T-helper 2 cell treated with Interferon-gamma antibody and Interleukin-4, amounts not matched to agents 5 μg/mL and 100 μg/mL, for 36 hours (primary cell): ENCODE measurements at places on chromosomes 2 and 18.

DNA sequence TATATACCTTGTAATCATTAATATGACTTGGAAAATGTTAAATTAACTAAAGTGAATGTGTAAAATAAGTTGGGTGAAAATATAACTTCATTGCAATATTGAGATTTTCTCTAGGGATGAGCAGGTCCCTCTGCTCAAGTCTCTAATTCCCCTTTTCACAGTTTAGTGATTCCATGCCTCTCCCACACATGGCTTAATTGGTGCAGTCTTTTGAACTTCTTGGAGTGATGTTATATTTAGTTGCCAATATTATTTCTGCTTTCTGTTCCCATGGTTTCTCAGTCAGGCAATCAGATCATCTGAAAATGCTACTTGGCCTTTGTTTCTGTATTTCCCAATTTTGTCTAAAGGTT is 233.7 kb upstream of the SPOPL start:
- DNase-seq = no peak

- no peak for DNase-seq
These were observed 51.9 kb upstream of the HNMT start for GRCh38 chr2:137912371-137912770.

- no peak for DNase-seq
These were observed 298.6 kb upstream of the CDH20 start for GRCh38 chr18:61034580-61034979.

GRCh38 chr18:6878556-6879297 is 149.2 kb downstream of the ARHGAP28 start:
- DNase-seq = no peak

DNA sequence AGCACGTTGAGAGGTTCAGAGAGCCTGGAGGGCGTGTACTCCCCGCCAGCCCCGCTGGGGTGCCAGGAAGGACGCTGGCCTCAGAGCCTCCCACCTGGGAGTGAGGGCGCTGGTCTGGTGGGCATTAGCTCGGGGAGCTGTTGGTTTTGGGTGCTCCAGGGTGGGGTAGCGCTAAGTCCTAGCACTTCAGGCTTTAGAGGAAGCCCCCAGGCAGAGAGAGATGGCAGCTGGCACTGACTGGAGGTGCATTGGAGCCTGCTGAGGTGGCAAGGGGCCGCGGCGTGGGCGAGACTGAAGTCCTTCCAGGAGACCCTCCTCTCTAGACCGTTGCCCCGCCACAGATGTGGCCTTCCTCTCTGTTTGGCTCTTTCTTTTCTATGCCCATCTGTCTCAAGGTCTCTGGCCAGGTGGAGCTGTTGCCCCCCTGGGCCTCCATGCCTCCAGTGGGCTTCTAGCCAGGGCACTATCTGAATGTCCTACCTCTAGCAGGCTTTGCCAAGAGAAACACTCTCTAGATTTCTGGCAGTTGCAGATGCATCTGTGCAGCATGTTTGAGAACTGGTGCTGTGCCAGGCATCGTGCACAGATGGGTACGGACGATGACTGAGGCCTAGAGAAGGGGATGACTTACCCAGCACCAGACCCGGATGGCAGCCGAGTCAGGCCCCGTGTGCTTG is 6.6 kb downstream of the CAPN10 start:
- DNase-seq = no peak

DNA sequence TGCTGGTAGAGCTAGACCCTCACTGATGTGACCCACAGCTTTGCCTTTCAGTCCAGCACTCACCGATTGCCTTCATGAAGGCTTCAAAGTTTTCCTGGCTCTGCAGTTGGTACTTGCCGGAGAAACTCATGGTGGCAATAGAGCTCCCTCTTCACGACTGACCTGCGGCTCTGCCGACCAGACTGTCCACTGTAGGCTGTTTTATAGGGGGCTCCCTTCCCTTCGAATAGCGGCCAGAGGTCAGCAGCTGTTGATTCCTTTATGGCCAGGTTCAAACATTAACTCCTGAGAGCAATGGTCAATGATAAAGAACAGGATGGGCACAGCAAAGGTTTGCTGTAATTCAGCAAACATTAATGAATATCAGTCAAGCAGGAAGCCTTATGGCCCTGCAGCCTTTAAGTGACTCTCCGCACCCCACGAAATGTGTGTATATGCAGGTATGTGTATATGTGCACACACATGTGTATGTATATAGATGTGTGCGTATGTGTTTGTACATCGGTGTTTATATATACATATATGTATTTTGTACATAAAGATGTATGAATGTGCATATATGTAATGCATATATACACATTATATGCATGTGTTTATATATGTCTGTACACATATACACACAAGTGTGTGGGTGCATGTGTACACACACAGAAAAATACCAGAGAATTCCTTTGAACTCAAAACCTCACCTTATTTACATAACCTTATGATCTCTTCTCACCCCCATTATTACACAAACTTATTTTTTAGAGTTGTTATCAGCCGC is at the start of gene FABP1:
FABP1 (minus strand) TSS at position 175 of the 766 bp plus-strand sequence; CDS start at position 130, 45 bp downstream.
- DNase-seq = no peak

GRCh38 chr2:207676827-207677354 is 34.5 kb upstream of the CCNYL1 start:
- DNase-seq = no peak

DNA sequence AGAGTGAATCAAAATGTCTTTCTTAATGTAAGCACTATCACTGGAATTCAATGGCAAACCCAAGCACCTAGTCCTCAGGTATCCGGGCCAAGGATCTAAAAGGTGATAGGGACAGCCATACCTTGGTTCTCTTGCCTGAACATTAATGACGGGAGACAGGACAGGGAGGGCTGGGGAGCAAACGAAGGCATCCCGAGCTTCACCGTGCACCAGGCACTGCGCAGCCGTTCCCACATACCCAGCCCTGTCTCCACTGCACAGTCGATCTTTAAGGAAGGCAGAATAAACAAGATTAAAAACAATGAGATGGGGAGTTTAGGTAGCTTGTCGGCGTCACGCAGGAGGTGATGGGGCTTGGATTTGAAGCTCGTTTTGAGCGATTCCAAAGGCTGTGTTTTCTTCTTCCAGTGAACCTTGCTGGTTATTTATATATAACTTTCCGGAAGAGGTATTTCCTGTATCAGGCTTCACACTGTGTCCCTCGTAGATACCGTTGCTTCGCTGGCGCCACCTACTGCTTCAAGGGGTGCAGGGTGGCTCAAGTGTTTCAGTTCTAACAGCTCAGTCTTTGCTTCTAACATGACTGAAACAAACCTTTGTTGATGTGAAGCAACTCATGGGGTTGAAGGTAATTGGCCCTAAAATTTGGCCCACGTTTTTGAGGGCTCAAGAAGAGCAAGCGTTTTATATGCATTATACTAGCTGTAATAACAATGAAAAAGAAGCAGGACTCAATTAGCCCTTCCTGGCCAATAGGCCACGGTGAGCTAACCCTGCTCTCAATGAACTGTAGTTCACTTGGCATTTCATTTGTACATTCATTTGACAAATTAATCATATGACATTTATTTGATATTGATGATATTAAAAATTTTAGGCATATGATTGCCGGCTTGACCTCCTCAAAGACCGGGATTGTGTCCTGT is 77.4 kb downstream of the DCDC2C start:
- DNase-seq = peak; percentile 56

DNA sequence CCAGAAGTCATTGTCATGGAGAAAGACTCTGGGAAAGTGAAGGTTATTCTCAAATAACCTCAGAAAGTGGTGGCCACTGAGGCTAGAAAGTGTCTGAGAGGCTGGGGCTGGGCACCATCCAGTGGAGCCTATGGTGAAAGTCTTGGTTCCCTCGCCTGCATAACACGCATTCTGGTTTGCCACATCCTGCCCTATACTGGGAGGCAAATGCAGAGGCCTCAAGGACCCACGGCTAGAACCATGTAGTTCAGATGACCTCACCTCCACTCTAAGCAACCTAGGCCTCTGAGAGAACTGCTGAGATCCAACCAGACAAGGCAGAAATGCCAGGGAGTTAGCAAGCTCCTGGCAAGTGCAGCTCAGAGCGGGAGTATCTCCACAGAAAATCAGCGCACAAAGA is 5.1 kb downstream of the ITGB6 start:
- no peak for DNase-seq

DNA sequence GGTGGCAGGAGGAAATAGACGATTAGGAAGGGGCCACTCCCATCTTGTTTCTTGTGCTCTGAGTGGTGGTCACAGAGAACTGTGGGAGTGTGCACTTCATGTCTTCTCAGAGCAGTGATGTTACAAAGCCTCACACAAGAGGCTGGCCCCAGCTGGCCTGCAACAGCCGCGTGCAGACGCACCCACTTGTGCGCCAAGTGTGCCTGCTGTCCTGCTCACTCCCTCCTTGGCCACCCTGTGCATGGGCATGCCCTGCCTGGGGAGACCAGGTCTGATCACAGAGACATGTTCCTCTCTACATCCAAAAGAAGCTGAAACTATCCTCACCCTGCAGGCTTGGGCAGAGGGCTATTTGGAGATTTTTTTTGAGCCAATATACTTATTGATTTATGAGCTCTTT is 108.4 kb downstream of the MRO start:
- no peak for DNase-seq

GRCh38 chr2:21916934-21917522 is 793.3 kb downstream of the TDRD15 start:
- DNase-seq = no peak

DNA sequence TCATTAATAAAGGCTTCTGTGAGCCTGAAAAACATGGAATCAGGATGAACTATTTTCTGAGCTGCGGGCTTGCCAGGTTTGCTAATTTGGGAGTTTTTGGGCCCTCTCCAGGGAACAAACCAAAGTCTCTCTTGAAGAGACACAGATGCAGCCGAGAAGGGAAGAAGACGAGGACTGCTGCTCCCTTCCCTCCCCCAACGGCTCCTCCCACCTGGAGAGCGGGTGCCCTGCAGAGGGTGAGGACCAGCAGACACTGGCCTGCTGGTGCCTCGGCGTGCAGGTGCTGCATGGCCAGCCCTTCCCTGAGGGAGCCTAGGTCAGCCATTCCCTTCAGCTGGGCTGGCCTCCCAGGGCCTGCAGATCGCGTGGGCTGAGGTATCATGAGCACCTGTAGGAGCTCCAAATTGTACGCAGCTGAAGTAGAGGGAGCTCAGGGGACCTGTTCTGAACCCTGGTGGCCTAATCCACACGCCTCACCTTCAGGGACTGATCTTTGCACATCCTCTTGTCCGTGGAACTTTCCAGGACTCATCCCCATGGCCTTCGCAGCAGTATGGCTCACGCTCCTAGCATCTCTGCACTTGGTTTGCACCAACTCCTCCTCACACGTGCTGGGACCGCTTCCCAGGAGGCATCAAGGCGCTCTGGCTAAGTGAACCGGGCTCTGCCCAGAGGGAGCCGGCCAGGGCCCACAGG is 19.5 kb downstream of the EMX1 start:
- no peak for DNase-seq

DNA sequence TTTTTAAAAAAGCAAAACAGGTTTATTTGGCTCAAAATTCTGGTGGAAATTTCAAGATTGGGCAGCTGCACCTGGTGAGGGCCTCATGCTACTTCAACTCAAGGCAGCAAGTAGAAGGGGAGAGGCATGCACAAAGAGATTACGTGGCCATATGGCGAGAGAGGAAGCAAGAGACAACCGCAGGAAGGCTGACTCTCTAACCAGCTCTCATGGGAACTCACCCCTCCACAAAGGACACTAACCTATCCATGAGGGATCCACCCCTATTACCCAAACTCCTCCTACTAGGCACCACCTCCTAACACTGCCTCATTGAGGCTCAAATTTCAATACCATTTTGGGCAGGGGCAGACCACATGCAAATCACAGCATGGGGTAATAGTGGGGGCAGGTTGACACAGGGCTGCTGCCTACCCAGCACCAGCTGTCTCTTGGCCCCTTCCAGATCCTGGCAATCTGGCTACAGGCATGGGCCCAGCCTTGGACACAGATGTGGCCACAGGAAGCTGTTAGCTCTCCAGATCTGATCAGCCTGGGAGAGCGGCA is 2.0 kb upstream of the CAPN10 start:
- no peak for DNase-seq

GRCh38 chr18:41268271-41268670 is 686.8 kb upstream of the PIK3C3 start:
- no peak for DNase-seq

DNA sequence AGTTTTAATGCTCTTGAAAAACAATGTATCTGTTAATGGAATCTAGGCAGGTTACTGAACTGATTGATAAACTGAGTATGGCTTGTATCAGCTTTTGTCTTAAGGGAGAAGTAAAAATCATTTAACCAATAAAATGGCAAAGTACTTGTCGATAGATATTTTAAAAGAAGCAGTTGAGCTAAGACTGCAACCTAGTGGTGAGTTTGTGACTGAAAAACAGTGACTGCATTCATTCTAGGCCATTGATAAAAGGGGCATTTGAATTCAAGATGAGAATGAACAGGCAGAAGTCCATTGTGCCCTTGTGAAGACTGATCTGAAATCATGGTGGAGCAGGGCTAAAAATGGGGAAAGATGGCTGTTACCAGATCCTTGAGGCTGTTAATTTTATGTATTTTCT is 59.4 kb upstream of the MSTN start:
- DNase-seq = no peak

GRCh38 chr2:209805351-209805750 is 33.7 kb downstream of the UNC80 start:
- DNase-seq = no peak

DNA sequence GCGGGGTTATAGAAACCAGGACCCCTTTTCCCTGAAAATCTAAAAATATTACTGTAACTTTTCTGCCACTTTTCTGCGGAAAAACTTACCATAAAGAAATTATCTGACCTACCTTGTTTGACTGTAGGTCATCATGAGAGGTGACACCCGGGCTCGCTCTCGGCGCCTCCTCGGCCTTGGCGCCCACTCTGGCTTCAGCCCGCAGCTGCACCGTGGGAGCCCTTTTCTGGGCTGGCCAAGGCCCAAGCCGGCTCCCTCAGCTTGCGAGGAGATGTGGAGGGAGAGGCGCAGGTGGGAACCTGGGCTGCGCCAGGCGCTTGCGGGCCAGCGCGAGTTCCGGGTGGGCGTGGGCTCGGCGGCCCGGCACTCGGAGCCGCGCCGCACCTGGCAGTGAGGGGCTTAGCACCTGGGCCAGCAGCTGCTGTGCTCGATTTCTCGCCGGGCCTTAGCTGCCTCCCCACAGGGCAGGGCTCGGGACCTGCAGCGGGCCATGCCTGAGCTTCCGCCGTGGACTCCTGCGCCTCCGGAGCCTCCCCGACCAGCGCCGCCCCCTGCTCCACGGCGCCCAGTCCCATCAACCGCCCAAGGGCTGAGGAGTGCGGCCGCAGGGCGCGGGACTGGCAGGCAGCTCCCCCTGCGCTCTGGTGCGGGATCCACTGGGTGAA is 107.7 kb upstream of the DNAJC10 start:
- DNase-seq = no peak

GRCh38 chr18:76983613-76984051 is 149.0 kb downstream of the MBP start:
- no peak for DNase-seq

- no peak for DNase-seq
These were observed 201.8 kb downstream of the KLHL29 start for GRCh38 chr2:23586741-23587306.
